ENCODE measurements at places on chromosomes 1 and 21.
A peak's percentile ranks its signal among the peaks of the same experiment; 100 is the strongest.

- DNase-seq: peak; percentile 41
Measured at GRCh38 chr1:20574686-20575540, 14.0 kb upstream of the CDA start.

DNA sequence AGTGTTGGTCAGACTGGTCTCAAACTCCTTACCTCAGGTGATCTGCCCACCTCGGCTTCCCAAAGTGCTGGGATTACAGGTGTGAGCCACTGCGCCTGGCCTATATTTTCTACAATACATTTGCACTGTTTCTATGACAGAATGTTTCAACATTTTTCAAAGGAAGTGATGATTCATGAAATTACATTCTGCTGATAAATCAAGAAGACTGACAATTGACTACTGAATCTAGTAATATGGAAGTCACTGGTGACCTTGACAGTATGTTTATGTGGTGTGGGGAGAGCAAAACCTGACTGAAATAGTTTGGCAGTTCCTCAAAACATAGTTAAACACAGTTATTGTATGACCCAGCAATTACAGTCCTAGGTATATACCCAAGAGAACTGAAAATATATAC, 18.1 kb downstream of the LRIF1 start:
- no peak for DNase-seq

- no peak for DNase-seq
Measured at GRCh38 chr1:227312361-227313025, 5.8 kb downstream of the CDC42BPA start.

DNA sequence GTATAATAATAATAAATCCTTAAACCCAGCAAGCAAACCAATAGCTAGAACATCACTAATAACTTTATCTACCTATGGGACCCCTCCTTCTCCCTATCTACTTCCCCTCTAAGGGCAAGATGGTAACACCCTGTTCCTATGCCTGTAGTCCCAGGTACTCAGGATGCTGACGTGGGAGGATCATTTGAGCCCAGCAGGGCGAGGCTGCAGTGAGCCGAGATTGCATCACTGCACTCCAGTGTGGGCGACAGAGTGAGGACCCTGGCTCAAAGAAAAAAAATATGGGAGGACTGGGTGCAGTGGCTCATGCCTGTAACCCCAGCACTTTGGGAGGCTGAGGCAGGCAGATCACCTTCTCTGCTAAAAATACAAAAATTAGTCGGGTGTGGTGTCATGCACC, 143.1 kb upstream of the SLC45A1 start:
- no peak for DNase-seq

- DNase-seq: no peak
Measured at GRCh38 chr1:185539277-185539943, 194.8 kb upstream of the HMCN1 start.

DNA sequence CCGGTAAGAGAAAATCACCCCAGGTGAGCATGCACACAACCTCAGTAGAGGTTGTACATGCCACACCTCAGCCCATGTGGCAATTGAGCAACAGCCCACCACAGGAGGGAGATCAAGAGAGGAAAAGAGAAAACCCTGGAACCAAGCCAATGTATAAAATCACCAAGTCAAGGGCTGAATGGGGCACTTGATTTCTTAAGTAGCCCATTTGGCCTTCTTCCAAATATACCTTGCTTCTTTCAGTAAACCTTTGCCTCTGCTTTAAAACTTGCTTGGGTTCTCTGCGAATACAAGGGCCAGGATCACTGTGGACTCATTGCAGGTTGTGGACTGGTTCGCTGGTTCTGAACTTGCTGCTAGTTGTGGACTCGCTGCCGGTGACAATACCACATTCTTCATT, 1814.0 kb downstream of the PLA2G4A start:
- DNase-seq: no peak

DNA sequence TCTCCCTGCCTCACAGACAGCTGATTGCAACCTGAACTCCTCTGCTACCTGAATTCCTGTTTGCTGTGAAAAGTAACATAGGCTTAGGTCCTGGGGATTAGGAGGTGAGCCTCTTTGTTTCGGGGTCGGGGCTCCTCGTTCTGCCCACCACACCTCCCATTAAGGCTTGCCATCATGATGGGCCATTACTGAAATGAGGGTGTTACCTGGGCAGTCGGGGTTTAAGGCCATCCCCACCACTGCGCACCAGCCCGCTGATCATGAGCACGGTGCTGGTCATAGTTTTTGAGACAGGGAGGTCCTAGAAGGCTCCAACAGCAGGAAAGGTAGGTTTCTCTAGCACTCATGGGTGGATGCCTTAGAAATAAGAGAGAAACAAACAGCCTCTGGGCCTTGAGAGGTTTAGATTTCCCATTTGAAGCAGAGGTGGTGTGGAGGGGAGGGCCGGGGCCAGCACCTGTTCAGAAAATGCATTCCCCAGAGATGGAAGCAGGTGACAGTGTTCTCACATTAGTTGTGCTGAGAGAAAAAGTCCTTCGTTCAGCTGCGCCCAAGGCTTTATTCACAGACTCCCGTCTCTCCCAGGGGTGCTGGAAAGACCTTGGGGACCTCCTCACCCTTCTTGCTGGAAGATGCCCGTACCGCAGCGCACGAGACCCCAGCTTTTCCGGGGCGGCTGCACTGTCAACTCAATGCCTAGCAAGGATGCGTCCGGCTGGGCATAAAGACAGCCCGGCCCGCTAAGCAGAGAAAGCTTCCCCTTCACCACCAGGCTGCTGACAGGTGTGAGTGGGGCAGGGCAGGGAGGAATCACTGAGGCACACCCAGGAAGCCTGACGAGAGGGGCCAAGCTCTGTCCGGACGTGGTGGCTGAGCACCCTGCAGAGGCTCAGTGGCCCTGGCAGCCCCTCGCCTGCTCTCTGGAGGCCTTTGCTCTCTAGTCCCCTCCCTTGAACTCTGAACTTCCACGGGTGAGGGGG, 125.5 kb downstream of the PGBD5 start:
- no peak for DNase-seq

GRCh38 chr1:84674021-84674420, 16.2 kb downstream of the SSX2IP start:
- no peak for DNase-seq

- peak; percentile 27 for DNase-seq
Measured at GRCh38 chr1:59947047-59947938, 20.7 kb upstream of the CYP2J2 start.

- no peak for DNase-seq
Measured at GRCh38 chr21:46452710-46453109, 6.0 kb upstream of the DIP2A start.

DNA sequence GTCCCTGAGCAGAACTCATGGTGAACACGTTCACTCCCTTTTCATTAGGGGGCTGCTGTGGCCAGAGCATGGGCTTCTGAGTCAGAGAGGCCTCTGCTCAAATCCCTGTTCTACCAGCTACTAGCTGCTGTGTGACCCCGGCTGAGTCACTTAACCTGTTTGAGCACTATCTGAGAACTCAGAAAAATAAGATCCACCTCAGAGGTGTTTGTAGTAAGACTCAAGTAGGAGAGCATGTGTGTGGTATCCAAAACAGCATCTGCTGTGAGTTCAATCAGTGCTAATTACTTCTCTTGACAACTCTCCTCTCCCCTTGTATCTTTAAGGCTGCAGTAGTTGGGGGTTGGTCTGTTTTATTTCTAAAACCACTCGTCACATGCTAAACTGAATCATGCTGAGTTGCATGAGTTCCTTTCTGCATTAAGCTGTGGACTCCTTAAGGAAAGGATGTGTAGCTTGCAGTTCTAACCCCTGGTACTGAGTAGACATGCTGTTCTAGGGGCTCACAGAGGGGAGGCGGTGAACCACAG, 39.7 kb upstream of the JUN start:
- DNase-seq: no peak

- no peak for DNase-seq
Measured at GRCh38 chr21:14114251-14114650, 96.5 kb downstream of the LIPI start.

- DNase-seq: peak; percentile 63
Measured at GRCh38 chr1:30801771-30802198, 44.2 kb upstream of the LAPTM5 start.

DNA sequence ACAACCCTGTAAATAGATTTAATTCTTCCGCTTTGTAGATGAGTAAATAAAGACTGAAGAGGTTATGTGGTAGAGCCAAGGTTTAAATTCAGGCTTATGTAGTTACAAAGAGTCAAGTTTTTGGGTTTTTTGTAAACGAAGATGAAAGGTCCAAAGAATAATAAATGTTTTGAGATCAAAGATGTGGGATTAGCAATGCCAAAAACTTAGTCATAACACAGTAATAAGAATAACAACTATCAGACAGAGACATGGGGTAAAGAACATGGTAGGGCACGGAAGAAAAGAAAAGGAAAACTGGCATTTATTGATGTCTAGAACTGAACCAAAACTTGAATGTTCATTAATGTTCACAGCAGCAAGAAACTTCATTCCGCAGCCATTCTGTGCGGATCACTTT, 42.9 kb downstream of the EXTL2 start:
- DNase-seq: no peak

GRCh38 chr1:26370591-26371382, 1.8 kb downstream of the ZNF683 start:
- no peak for DNase-seq
